Activated T-cell treated with anti-CD3 and anti-CD28 coated beads for 1 hour (primary cell): ENCODE measurements at places on chromosomes 2 and 18.

DNA sequence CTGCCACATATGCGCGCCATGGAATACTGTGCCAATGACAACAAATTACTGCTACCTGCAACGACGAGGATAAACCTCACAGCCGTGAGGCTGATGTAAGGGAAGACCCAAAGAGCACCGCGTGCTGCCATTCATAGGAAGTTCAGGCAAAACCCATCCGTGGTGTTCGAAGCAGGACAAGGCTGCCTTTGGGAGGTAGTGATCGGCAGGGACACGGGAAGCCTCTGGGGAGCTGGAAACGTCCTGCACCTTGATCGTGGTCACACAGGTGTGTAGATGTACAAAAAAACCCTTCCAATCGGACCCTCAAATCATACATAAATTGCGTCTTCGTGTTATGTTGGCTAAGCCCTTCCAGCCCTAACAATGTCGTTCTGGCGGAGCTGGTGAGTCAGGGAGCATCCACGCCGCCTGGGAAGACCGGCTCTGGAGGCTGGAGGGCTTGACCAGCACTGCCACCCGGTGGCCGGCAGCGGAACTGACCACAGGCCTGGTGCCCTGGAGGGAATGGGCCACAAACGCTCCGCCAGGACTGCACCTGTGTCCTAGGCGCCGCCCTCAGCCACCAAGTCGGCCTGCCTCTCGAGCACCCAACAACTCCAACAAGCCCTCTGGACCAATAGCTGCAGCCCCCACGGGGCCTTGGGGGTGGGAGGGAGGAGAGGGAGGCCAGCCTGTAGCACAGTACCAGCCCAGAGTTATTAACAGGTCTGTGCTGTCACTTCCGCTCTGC lies 4.1 kb upstream of the NEURL3 start:
- DNase-seq: peak; percentile 42

GRCh38 chr18:66971960-66972359 lies 368.1 kb upstream of the CDH19 start:
- DNase-seq: no peak

DNA sequence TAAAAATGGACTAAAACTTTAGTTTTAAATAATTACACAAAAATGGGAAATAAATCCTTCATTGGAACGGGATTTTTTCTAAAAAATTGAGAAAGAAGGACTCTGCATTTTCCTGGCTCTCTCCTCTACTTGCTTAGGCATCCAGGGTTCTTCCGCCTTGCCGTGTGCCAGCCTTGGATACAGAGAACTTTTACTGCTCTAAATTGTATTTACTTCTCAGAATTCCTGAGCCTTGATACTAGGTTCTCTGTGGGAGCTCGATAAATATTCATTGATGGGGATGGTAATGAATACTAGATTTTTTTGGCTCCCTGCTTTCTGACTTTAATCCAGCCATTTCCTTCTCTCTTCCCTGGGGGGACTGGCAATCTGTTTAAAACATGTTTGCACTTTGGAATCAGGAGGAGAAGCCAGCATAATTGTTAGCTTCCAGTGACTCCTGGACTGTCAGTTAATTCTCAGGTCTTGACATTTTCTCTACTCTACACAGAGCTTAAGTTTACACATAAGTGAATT lies 746.1 kb upstream of the LRRTM1 start:
- DNase-seq: no peak

- DNase-seq: no peak
Observed at GRCh38 chr18:8685141-8685913, 20.0 kb upstream of the MTCL1 start.

DNA sequence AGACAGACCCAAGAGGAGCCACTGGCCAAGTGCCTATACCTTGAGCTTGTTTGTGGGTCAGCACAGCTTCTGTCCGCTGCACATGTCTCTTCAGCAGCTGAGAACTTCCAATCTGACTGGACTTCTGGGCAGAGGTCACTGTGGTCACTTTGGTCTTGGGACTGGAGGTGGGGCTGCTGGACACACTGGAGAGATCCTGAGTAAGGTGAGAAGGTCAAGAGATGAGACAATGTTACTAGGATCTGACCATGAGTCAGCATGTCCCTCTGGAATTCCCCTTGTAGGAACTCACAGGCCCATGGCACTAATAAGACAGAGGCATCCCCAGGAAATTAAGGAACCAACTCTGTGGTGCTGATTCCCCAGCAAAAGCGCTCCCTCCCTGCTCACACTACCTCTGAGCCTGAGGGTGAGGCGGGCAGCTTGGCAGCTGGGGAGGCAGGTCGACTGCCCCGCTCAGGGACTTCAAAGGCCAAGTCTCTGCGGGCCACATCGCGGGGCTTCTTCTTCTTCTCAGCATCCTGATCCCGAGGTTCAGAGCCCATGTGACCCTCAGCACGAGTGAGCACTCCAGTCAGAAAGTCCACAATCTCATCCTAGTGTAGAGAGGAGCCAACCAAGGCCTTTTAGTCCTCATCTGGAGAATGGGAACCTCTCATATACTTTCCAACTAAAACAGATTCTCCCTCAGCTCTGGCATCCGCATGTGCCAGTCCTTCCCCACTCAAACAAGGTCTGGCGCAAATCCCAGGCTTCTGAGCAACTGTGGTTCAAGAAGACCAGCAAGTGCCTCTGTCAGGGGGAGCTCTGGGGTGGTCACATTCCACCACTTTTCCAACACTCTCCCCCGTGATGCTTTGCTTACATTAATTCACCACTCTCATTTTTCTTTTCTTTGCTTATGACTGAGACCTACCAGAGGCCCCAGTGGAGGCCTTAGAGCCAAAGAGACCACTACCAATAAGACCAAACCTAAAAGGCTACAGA lies 29.4 kb downstream of the KANSL3 start:
- DNase-seq: no peak

GRCh38 chr2:165435611-165436010 lies 33.9 kb upstream of the CSRNP3 start:
- no peak for DNase-seq

- no peak for DNase-seq
Observed at GRCh38 chr2:231181860-231182512, 16.4 kb upstream of the ARMC9 start.

DNA sequence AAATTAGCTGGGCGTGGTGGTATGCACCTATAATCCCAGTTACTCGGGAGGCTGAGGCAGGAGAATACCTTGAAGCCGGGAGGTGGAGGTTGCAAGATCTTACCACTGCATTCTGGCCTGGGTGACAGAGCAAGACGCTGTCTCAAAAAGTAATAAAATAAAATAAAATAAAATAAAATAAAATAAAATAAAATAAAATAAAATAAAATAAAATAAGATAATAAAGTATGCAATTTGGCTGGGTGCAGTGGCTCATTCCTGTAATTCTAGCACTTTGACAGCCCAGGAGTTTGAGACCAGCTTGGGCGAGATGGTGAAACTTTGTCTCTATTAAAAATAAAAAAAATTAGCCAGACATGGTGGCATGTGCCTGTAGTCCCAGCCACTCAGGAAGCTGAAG lies 85.6 kb upstream of the XPO1 start:
- DNase-seq: no peak

DNA sequence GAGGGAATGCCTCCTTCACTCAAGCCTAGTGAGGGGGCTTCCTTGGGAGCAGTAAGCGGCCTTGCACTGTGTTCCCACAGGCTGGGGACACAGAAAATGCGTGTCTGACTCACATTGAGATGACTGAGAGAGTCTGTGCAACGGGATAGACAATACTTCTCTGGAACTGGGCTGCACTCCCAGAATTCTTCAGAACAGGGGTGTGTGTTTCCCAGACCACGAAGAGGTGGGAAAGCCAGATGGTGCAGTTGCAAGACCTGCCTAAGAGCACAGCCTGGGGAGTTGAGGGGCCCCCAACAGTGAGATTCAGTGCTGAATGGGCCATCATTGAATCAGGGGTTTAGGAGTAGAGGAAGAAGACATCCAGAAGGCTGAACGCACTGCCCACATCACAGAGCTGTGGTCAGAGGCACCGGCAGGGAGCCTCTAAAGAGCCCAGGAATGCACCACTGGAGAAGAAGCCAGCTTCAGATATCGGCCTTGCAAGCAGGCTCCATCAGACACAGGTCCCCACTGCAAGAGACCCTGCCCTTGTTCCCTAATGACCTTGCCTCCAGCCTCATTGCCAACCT lies 36.6 kb upstream of the MRPL19 start:
- no peak for DNase-seq

GRCh38 chr2:28654663-28655320 lies 96.8 kb upstream of the PPP1CB start:
- no peak for DNase-seq

DNA sequence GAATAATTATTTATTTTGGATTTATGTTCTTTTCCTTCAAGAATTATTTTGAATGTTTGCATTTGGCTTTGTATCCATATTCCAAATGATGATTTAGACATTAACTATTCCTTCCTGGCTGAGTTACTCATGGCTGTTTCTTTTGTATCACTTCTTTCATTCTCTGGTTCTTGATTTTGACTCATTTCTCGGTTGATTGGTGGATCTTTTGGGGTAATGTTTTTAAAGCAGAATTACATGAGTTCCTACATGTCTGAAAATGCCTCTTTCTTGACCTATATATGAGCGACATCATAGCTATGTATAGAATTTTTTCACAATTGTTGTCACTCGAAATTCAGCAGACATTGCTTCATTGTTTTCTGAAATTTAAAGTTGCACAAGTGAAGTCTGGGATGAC lies 39.5 kb downstream of the CYP26B1 start:
- DNase-seq: no peak

GRCh38 chr2:197958592-197959150 lies 154.3 kb downstream of the PLCL1 start:
- no peak for DNase-seq

DNA sequence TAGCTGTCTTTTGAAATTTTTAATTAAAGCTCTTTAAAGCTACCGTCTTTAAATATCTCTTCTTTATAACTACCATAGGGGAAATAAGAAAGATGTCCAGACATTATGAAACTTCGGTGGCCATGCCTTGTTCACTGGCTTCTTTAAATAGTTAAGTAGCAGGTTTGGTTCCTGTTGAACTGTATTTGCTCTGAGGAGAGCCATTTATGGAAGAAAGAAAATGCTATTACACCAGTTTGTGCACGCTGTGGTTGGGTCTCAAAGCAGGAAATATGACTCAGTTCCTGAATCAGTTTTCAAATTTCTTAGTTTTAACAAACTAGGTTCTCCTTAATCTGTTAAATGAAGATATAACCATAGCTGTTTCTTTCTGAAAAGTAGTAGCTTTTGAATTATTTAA lies 12.2 kb downstream of the ARPC2 start:
- peak; percentile 20 for DNase-seq

GRCh38 chr2:234829074-234829455 lies 122.8 kb upstream of the SH3BP4 start:
- DNase-seq: no peak

DNA sequence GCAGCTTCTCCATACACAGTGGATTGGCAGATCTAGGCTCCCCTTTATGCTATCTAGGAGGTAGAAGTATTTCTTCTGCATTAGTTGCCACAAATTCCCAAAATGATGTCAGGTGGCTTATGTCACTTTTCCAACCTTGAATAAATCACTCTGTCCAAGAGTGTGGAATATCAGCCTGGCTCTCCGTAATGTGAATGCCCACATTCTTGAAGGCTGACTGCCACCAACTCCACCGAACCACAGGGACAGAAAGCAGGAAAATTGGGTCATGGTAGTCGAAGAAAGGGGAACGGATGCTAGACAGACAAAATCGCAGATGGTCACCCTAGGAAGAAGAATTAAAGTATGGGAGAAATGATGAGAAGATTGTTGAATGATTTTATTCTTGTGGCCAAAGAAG lies 624.9 kb upstream of the CDH2 start:
- DNase-seq: no peak

DNA sequence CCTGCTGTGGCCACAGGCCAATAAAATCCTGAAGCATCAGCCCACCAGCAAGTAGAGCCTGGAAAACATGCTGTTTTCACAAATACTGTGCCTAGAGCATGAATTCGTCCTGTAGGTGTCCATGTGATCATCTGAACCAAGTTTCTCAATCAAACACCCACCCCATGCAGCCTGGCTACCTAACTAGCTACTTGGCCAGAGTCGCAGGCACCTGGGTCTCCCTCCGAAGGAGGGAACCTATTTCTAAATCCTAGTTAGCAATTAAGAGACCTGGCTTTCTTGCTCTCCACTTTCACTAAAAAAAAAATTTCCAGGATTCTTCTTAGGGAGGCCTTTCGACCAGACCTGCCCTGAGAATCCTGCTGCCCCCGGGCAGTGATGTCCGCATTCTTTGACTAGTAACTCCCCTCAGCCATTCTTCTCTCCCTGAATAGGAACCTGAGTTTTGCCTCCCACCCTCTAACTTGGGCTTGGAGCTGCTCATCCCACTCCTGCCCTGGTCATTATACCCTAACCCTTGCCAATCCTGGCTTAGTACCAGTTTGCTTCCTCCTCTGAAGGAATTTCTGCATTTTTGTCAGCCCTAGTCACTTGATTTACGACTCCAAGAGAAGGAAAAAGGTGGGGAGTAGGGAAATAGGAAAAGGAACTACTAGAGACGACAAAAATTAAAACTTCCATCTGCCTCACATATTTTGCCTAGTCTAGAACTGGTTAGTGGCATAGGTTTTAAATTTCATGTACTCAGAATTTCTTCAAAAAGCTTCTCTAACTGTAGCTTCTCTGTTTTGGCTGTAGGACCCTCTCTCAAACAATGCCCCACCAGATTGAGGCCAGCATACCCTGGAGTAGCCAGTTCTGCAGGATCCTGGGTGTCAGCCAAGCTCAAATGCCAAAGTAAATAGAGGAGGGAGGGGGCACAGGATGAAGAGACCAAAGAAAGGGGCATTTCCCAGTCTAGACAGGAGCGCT lies 25.4 kb upstream of the TANK start:
- DNase-seq: no peak

DNA sequence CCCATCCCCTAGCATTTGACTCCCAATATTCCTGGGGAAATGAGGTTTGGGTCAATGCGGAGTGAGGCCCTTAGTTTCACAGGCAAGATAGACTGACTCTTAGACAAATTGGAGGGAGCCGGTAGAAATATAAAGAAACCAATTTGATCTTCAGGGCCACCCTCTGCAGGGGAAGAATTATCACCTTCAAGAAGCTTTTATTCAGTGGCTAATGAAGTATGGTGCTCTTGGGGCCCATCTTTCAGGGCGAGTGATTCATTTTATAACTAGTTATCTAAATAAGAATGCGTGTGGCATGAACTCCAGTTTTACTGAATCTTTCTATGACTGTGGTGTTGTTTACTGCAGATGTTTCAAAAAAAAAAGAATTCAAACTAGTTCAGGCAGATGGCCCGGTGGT lies 88.4 kb downstream of the LYPD1 start:
- DNase-seq: no peak

DNA sequence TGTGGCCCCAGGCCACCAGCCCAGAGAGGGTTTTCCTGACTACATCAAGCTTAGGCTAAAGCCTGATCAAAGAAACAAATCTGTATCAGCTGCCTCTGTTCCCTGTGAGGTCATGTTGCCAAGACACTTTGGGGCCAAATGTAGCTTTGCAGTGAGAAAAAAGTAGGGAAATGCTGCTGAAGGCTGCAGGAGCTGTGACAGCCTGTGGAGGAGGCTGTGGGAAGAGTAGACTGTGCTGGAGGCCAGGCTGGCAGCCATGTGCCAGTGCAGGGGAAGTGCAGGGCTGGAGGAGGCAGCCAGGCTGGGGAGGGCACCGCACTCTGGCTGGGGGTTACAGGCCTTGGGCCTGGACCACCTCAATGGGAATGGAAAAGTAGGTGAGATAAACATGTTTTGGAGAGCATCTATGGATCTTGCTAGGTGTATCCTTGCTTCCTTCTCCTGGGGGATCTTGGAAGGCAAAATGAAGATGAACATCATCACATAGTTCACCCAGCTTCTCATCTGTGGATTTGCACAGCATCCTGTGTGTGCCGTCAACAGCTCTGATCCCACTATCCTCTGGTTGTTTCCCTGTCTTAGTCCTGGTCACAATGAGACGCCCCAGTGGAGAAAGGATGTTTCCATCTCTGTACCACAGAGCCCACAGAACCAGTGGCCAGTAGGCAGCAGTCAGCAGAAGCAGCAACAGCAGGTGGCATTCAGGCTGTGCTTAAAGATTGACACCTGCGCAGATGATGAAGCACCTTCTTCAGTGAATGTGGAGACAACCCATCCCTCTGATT lies 103.8 kb upstream of the COPS8 start:
- DNase-seq: no peak
